Left lung (tissue), 14 donors: ENCODE measurements at places on chromosomes 16 and 17. TPM values are rescaled to one million over a fixed set of nuclear protein-coding genes. Genes with fewer than 3 reads are reported as not detected.

DNA sequence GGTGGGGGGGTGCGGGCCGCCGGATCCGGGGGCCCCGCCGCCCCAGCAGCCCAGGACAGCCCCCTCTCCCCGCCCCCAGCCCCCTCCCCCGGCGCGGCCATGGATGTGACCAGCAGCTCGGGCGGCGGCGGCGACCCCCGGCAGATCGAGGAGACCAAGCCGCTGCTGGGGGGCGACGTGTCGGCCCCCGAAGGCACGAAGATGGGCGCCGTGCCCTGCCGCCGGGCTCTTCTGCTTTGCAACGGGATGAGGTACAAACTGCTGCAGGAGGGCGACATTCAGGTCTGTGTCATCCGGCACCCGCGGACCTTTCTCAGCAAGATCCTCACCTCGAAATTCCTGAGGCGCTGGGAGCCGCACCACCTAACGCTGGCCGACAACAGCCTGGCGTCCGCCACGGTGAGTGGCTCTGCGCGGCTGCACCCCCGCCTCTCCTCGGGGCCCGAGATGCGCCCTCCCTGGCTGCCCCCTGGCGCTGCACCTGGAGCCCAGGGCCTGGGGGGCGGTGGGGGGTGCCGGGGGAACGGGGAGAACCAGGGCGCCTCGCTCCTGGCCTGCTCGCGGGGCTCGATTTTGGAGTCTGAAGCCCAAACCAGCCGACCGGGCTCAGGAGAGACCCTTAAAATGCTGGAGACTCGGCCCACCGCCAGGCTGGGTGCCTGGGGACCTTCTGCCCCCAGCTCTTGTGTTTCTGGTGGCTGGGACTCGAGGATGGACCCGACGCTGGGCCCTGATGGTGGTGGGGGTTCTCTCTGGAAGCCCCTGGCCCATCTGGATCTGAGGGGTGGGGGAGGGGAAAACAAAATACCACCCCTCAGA, 744 bp downstream of the CMIP start:
- peak; percentile 89 for DNase-seq

DNA sequence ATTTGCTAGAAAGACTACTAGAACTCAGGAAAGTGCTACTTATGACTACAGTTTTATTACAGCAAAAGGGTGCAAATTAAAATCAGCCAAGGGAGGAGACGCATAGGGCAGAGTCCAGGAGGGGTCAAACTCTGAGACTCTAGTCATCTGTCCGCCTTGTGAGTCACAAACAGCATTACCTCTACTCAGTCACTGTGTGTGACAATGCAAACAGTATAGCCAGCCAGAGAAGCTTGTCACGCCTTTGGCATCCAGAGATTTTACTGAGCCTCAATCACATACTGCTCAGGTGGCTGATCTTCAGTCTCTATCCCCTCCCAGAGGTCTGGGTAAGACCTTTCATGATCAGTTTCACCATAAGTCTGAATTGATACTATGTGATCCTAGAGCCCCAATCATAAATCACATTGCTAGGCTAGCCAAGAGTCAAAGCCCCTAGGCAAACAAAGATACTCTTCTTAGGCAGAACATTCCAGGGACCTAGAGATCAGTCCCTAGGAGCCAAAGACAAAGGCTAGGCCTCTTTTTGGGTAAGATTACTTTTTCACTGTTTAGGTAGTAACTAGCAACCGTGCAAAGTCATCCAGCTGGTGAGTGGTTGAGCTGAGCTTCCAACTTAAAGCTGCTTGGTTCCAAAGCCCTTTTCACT, 48.8 kb upstream of the CLEC19A start:
- no peak for DNase-seq

GRCh38 chr16:79932572-79932971, 332.0 kb upstream of the MAF start:
- no peak for DNase-seq

DNA sequence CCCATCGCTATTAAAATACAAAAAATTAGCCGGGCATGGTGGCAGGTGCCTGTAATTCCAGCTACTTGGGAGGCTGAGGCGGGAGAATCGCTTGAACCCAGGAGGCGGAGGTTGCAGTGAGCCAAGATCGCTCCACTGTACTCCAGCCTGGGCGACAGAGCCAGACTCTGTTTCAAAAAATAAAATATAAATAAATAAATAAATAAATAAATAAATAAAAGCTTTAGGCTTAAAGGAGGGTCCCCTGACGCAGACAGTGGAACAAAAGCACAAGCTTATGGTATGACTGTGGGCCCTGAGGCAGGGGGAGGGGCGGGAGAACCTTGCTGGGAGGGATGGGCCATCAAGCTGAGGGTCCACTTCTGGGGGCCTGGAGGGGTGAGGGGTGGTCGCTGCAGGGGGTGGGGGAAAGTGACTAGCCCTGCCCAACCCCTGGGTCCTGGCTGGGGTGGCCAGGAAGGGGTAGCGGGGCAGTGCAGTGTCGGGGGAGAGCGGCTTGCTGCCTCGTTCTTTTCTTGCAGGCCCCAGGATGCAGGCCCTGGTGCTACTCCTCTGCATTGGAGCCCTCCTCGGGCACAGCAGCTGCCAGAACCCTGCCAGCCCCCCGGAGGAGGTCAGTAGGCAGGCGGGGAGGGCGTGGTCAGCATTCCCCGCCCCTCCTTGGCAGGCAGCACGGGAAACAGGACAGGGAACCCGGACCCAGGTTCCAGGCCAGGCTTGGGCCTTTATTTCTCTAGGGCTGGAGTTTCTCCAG, 4.7 kb downstream of the SERPINF1 start:
- no peak for DNase-seq

GRCh38 chr17:82126556-82127314, 28.7 kb upstream of the FASN start:
- no peak for DNase-seq

Gene ABCC12
- polyA plus RNA-seq = 0.21 TPM

GRCh38 chr17:54348234-54348633, 525.5 kb downstream of the KIF2B start:
- no peak for DNase-seq

DNA sequence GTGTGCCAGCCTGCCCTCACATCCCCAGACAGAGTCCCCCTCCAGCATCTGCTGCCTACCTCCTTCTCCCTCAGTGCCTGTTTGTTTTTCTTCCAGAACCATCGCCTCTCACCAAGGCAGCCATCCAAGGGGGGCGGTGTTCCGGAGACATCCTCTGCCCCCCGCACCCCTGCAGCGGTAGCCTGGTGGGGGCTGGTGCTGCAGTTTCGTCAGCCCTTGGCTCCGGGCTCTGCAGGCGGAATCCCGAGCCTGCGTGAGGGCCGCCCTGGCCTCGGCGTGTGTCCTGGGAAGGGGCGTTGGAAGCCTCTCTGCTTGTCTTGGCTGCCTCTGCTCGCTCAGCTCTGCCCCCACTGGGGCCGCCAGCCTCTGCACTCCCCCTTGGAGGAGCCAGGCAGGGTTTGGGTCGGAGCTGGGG, 126.0 kb upstream of the CIBAR2 start:
- peak; percentile 93 for DNase-seq

DNA sequence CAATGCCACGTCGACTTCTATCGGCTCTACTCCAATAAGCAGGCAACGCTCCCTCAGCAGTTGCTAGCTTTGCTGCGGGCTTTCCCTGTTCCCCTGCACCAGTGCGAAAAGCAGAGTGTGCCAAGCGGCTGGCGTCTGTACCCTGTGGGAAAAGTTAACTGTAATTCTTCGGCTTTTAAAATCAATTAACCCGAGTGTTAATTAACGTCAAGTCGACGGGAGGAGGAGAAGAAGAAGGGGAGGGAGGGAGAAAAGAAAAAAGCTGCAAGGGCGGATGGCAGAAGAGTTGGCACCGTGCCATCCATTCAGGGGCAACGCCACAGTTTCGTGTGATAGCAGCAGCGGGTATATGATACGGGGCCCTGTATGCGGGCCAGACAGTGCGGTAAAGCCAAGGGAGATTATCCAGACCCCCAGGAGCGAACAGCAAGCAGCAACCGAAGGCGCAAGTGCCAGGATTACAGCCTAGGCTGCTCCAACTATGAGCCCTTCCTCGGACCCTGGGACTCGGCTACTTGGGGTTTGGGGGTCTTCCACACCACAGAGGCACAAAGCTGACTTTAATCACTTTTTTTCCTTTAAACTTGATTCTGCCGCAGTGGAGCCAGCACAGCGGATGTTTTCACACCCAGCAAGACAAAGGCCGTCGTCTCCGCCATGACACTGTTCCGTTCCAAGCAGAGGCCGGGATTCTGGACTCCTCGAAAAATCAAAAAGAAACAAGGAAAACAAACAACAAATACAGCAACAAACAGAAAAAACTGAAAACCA, 253.8 kb upstream of the PMFBP1 start:
- no peak for DNase-seq

- no peak for DNase-seq
Measured at GRCh38 chr17:11538366-11538765, 59.9 kb upstream of the DNAH9 start.

DNA sequence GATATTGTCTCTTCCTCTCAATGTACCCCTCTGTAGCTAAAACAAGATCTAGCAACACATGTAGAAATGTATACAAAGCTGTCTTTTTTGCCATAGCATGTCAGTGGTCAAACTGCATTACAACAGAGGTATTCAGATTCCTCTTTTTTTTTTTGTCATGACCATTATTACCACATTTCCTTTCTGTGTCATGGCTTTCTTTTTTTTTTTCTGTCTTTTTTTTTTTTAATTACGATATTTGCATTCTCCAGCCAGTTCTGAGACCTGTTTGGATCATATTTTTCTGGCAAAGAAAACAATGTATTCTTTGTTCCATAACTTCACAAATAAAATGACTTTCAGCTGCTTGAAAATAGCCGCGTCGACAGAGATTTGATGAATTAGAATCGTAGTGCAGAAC, 27.4 kb upstream of the CAPNS2 start:
- no peak for DNase-seq

GRCh38 chr17:81135505-81136278, 29.6 kb upstream of the PVALEF start:
- DNase-seq = no peak

- DNase-seq = peak; percentile 0
Measured at GRCh38 chr16:72995151-72995881, 52.6 kb downstream of the ZFHX3 start.

Gene ACSM2A
- polyA plus RNA-seq = 1.1 TPM

DNA sequence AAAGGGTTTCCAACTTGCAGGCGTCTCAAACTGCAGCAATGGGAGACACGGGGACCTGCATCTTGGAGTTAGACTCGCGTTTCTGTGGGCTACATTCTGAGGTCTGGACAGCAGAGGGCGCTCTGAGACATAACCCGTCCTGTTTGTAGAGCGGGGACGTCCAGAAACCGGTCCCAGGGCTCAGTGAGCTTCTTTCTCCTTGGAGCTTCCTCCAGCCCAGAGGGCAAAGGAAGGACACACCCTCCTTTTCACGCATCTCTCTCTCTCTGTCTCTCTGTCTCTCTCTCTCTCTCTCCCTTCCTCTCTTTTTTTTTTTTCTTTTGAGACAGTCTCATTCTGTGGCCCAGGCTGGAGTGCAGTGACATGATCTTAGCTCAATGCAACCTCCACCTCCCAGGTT, 19.8 kb downstream of the COX4I1 start:
- DNase-seq = peak; percentile 85

GRCh38 chr17:73983621-73984400, 219.7 kb upstream of the RPL38 start:
- DNase-seq = no peak

Gene GGA2
- polyA plus RNA-seq = 155 TPM

- DNase-seq = no peak
Measured at GRCh38 chr17:4175921-4176807, 33.2 kb downstream of the CYB5D2 start.

Gene NLRC3
- 3.3 TPM for polyA plus RNA-seq

GRCh38 chr17:954431-955164, 25.0 kb downstream of the NXN start:
- DNase-seq = no peak

GRCh38 chr17:76578376-76578775, 7.3 kb downstream of the ST6GALNAC2 start:
- DNase-seq = no peak

Gene GPR139
- not detected for polyA plus RNA-seq

Gene ZNF385C
- 3.8 TPM for polyA plus RNA-seq

Gene DPEP2
- 3.1 TPM for polyA plus RNA-seq

DNA sequence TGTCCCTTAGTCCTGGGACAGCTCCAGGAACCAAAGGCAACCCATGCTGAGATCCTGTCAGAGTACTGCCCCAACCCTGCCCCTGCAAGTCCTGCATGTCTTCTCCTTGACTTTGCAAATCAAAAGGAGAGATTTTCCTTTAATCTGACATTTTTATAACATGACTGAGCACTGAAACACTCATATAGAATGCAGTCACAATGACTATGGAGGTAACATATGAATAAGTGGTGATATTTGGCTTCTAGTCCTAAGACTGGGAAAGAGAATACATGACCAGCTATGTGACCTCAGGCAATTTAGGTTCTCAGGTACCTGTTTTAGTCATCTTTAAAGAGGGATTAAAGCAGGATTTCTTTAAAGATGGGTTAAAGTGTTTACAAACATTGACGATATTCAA, 941.6 kb upstream of the CDH8 start:
- DNase-seq = no peak

DNA sequence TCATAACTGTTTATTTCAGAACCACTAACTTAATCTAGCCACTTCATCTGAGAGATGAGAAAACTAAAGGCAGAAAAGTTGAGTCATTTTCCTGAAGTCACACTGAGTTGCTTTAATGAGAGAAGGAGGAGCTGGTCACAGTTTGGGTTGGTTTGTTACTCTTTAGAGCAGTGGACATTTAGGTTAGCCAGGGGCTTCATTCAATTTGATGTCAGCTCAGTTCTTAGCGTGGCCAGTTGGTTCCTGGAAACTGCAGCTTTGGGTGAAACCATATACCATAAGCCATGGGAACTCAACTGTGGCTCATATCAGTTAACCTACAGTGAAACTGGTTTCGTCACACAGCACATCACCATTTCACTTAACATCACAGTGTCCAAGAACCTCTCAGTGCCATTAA, 59.2 kb upstream of the ADORA2B start:
- no peak for DNase-seq

- no peak for DNase-seq
Measured at GRCh38 chr16:58848662-58849002, 114.5 kb upstream of the GOT2 start.

GRCh38 chr16:12300490-12300889, 324.0 kb downstream of the SNX29 start:
- no peak for DNase-seq

Gene ZNF19
- 10.9 TPM for polyA plus RNA-seq

DNA sequence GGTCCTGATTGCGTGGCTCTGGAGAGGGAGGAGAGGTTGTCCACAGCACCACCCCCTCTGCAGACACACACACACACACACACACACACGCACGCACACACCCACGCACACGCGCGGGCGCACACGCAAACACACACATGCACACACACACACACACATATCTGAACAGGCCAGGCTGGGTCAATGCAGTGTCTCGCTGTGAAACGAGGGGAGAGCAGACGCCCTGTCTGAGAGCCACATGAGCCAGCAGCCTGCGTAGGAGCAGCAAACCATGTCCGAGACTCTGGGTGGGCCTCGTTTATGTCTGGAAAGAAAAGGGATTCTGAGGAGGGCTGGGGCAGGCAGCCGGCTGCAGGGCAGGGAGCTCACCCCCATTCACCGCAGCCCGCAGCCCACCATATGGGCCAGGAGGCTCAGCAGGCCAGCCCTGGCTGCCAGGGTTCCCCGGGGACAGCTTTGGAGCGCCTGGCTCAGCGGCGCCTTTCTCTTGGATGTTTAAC, 93.3 kb upstream of the TNRC6C start:
- DNase-seq = peak; percentile 30
